ENCODE measurements at places on chromosomes 1 and 21.

- DNase-seq = no peak
These were observed 64.4 kb upstream of the ETS2 start for GRCh38 chr21:38741092-38741949.

- no peak for DNase-seq
These were observed 78.1 kb downstream of the DHRS3 start for GRCh38 chr1:12539705-12540579.

DNA sequence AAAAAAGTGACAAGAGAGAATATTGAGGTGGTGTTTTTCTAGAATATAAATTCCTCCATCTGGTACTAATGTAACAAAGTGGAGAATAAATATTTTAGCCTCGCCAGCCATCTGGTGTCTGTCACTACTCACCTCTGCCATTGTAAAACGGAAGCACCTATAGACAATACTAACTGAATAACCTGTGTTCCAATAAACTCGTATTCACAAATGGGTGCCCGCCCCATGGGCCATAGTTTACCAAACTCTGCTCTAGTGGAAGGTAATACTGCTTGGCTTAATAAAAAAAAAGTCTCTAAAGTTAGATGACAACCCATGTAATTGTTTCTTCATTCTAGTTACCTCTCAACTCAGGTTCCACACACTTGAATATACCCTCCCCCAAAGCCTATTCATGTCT, 8.1 kb downstream of the MIS18A start:
- no peak for DNase-seq

- DNase-seq = no peak
These were observed 41.1 kb upstream of the ZNF124 start for GRCh38 chr1:247212627-247213617.

DNA sequence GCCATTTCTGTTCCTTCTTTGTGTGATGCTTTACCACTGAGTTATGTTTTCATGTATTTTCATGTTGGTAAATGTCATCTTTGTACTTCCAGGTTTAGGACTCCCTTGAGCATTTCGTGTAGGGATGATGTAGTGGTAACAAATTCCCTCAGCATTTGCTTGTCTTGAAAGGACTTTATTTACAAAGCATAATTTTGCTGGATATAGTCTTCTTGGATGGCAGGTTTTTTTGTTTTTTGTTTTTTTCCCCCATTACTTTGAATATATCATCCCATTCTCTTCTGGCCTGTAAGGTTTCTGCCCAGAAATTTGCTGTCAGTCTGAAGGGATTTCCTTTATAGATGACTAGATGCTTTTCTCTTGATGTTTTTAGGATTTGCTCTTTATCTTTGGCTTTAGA, 133.4 kb downstream of the PCBP3 start:
- no peak for DNase-seq

- DNase-seq = no peak
These were observed 32.9 kb upstream of the SNX27 start for GRCh38 chr1:151578941-151579340.

DNA sequence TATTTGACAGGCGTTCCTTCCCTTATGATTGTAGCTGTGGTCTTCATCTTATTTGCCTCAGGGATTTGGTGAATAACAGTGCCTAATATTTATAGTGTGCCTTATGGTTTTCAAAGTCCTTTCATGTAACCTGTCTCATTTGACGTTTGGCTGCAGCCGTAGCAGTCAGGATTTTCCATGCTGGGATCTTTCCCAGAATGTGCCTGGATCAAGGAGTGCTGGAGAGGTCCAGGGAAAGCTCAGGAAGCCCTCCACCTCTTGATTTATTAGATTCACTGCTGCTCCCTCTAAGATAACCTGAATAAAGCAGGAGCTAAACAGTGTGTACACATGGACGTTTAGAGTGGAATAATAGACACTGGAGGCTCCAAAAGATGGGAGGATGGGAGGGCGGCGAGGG, 5.2 kb downstream of the C1orf21 start:
- DNase-seq = no peak

- no peak for DNase-seq
These were observed 18.4 kb upstream of the PLEKHG5 start for GRCh38 chr1:6509919-6510291.

GRCh38 chr1:100719490-100719889, at the start of gene VCAM1:
Gene VCAM1 (plus strand): TSS chr1:100719742. CDS start chr1:100719861, 119 bp downstream.
- DNase-seq = no peak

GRCh38 chr1:182121787-182122186, 60.3 kb upstream of the ZNF648 start:
- DNase-seq = no peak

- DNase-seq = no peak
These were observed 20.7 kb upstream of the CHIA start for GRCh38 chr1:111269825-111270406.

- DNase-seq = no peak
These were observed 17.5 kb upstream of the FAM43B start for GRCh38 chr1:20534659-20535417.
